SJSA1 (cell line): ENCODE measurements at places on chromosomes 1 and 21. TPM values are rescaled to one million over a fixed set of nuclear protein-coding genes. Genes with fewer than 3 reads are reported as not detected.
A peak's percentile ranks its signal among the peaks of the same experiment; 100 is the strongest.

DNA sequence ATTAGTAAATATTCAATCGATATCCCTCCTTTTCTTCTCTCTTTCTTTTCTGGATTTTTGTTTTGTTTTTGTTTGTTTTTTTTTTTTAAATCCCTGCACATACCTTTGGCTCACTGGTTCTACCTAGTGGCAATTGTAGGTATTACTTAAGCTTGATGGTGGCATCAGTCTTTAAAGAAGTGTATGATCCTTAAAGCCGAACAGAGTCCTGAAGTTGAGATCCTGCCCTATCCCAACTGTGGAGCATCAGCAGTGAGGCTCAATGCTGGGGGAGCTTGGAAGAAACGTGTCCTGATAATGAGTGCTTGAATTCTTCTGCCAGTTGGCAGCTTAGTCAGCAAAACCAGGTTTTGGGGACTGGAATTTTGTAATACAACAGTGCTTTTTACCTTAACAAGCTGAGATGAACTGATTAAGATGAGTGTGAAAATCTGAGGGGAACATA is 60.8 kb downstream of the FASLG start:
- no peak overlapping the region for H3K4me3 ChIP-seq
- H3K36me3 ChIP-seq: no peaks in the 10 kb centered on the region
- DNase-seq: peak; percentile 53
- no peak overlapping the region for H3K27ac ChIP-seq
- H3K4me1 ChIP-seq: peaks cover 3% of the 10 kb centered on the region; the same call in 1 of the 2 replicates

GRCh38 chr1:101313356-101313755 is 76.5 kb downstream of the S1PR1 start:
- no peaks in the 10 kb centered on the region for H3K36me3 ChIP-seq
- H3K4me3 ChIP-seq: no peak overlapping the region
- 0 out of 2 replicates have a peak, but pooled peaks cover 7% of the 10 kb centered on the region for H3K4me1 ChIP-seq

GRCh38 chr1:94884106-94884505 is 42.8 kb downstream of the CNN3 start:
- H3K4me3 ChIP-seq: no peak overlapping the region
- H3K27me3 ChIP-seq: no peaks in the 10 kb centered on the region
- peak; percentile 59 for DNase-seq
- H3K27ac ChIP-seq: peak overlapping the region; percentile 70
- no peaks in the 10 kb centered on the region for H3K36me3 ChIP-seq
- H3K4me1 ChIP-seq: peaks cover 24% of the 10 kb centered on the region

GRCh38 chr21:44303490-44303981 is 3.7 kb downstream of the PFKL start:
- peaks cover 41% of the 10 kb centered on the region for H3K36me3 ChIP-seq
- no peak overlapping the region for H3K4me3 ChIP-seq

GRCh38 chr1:188129856-188130838 is 1301.4 kb downstream of the PLA2G4A start:
- no peaks in the 10 kb centered on the region for H3K36me3 ChIP-seq
- no peak overlapping the region for H3K27ac ChIP-seq
- no peaks in the 10 kb centered on the region for H3K27me3 ChIP-seq
- H3K4me3 ChIP-seq: no peak overlapping the region
- no peak for DNase-seq

GRCh38 chr1:193633093-193633492 is 446.7 kb upstream of the B3GALT2 start:
- H3K4me3 ChIP-seq: no peak overlapping the region
- H3K36me3 ChIP-seq: no peaks in the 10 kb centered on the region
- no peak overlapping the region for H3K27ac ChIP-seq
- H3K4me1 ChIP-seq: no peaks in the 10 kb centered on the region
- no peak for DNase-seq

DNA sequence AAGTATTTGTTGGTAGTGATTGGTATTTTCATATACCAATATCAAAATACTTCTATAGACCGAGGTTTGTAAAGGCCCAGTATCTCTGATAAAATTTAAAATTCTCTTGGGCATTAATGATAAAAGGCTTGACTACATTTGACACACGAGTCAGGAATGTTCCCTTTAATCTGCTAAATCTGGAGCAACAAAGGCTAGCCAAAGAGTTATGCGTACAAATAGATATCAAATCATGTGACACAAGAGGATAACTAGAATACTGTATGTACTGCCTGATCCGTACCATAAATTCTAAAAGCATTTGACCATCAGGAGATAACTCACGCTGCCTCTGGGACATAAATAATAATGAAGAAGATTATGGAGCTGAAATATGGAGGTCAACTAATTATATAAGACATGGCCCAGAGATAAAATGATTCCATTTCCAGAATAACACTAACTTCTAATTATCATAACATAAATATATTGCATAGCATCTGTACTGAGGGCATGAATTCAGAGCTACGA is 64.2 kb upstream of the SH3GLB1 start:
- no peaks in the 10 kb centered on the region for H3K4me1 ChIP-seq
- H3K27me3 ChIP-seq: no peaks in the 10 kb centered on the region
- H3K4me3 ChIP-seq: no peak overlapping the region
- H3K27ac ChIP-seq: no peak overlapping the region
- no peaks in the 10 kb centered on the region for H3K36me3 ChIP-seq

DNA sequence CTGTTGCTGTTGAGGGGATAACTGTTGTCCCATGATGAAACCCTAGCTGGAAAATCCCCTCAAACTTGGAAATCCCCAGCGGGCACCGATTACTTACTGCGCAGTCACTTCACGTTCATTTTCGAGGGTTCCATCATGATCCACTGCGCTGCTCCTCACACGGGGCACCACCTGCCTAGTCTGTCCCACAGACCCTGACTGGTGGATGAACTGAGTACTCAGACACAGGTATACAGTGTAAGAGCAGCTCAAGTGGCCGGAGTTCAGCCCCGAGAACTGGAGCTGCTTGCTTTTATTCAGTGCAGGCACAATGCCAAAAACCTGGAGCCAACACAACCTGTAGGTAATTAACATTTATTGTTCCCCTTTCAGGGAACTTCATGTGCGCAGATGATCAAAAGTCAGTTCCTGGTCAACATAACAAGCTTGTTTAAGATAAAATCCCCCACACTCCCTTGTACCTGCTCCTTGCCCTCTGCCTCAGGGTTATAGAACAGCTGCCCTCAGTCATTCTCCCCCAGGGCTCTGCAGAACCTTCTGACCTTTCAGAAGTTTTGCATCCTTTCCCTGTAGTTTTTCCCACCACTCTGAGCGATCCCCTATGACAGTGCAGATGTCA is 46.5 kb upstream of the PRELP start:
- H3K4me1 ChIP-seq: peaks cover 13% of the 10 kb centered on the region
- DNase-seq: no peak
- no peak overlapping the region for H3K27ac ChIP-seq

GRCh38 chr1:179599623-179600249 is 8.1 kb downstream of the TDRD5 start:
- H3K36me3 ChIP-seq: no peaks in the 10 kb centered on the region
- H3K27me3 ChIP-seq: peaks cover 5% of the 10 kb centered on the region; the same call in 1 of the 2 replicates
- H3K27ac ChIP-seq: no peak overlapping the region
- no peaks in the 10 kb centered on the region for H3K4me1 ChIP-seq
- DNase-seq: peak; percentile 10

LYPD8 gene
- total RNA-seq: not detected in 2 replicates

DNA sequence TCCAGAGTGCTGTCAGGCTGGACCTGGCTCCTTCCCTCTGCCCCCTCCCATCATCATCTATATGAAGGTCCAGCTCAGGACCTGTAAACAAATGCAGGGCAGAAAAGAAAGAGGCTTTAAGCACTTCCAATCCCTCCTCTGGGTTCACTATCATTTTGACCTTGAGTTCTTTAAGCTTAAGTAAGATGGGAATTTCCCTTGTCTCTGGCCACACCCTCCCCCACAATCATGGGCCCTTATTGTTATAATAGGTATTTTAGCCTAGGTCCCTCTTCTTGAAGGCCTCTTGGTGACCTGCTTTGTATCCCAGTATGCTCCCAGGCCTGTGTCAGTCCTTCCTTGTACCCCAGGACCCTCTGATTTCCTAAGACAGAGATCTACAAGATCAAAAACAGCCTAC is 45.1 kb upstream of the EPS15 start:
- DNase-seq: no peak
- peaks cover 31% of the 10 kb centered on the region for H3K4me1 ChIP-seq
- no peaks in the 10 kb centered on the region for H3K36me3 ChIP-seq
- no peaks in the 10 kb centered on the region for H3K27me3 ChIP-seq
- H3K4me3 ChIP-seq: no peak overlapping the region
- H3K27ac ChIP-seq: no peak overlapping the region

DNA sequence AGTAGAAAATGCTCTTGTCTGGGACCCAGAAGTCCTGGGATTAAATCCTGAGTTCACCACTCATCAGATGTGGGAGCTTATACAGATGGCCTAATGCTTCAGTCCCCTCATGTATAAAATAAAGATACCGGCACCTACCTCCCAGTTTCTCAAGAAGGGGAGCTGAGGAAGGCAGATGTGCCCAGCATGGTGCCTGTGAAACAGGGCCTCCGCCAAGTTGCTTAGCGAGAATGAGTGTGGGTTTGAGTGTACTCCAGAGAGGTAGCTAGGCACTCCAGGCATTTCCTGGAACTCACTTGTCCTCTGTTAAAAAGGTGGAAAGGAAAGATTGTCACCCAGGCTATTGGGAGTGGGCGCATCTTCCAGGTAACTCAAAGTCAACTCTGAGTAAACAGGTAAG is 37.8 kb downstream of the IER5 start:
- no peak overlapping the region for H3K27ac ChIP-seq
- H3K4me3 ChIP-seq: no peak overlapping the region
- peaks cover 16% of the 10 kb centered on the region for H3K4me1 ChIP-seq
- DNase-seq: no peak
- H3K27me3 ChIP-seq: no peaks in the 10 kb centered on the region
- no peaks in the 10 kb centered on the region for H3K36me3 ChIP-seq

DNA sequence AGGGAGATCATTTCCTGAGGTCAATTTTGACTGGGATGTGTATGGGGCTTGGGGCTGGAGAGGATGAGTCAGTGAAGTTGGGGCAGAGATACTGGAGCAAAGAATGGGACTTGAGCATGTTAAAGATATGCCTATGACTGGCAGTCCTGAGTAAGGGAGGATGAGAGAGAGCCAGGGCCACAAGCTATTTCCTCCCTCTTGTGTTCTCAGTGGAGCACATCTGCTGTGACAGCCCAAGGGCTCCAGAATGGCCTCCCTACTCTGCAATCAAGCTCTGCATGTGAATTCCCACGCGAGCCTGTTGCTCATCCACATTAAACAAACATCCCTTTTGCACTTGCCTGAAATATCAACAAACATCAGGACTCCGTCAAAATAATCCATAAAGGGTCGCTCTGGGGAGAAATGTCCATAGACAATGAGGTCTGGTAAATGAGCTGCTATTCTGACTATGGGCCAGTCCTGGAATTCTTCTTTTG is 9.2 kb downstream of the ADCY10 start:
- peak overlapping the region; percentile 16; the same call in 1 of the 2 replicates for H3K27ac ChIP-seq
- no peaks in the 10 kb centered on the region for H3K36me3 ChIP-seq
- H3K4me1 ChIP-seq: peaks cover 16% of the 10 kb centered on the region
- H3K4me3 ChIP-seq: no peak overlapping the region
- no peaks in the 10 kb centered on the region for H3K27me3 ChIP-seq
- peak; percentile 78 for DNase-seq

DNA sequence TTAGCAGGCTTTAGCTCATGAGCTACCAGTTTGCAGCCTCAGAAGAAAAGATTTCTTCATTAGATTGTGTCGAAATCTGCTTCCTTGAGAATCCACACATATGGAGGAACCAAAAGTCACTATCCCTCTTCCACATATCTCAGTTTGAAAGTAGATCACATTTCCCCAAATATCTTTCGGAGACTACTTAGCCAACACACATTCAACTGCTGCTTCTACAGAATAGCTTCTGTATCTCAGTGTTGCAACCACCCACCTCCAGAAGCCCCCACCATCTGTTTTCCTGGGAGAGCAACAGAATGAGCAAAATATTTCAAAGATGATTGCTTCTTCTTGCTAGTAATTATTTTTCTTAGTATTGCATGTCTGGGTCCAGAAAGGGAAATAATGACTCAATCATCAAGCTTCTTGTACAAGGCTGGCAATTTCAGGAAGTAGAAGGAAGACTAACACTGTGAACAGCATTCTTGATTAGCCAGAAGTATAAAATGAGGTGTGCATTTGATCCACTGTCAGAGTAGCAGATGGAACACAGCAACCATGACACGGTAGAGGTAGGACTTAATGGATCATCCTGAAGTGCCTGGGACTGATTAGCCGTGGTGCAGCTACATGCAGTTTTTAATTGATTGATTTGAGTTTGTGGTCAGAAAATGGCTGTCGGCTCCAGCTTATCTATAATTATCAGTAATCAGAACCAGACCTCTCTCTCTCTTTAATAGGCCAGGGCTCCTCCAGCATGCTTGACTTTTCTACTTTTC is 24.9 kb downstream of the ZC3H11B start:
- no peaks in the 10 kb centered on the region for H3K36me3 ChIP-seq
- DNase-seq: no peak
- no peak overlapping the region for H3K27ac ChIP-seq
- no peaks in the 10 kb centered on the region for H3K4me1 ChIP-seq
- no peaks in the 10 kb centered on the region for H3K27me3 ChIP-seq
- no peak overlapping the region for H3K4me3 ChIP-seq

- H3K4me1 ChIP-seq: no peaks in the 10 kb centered on the region
- no peak overlapping the region for H3K27ac ChIP-seq
- no peaks in the 10 kb centered on the region for H3K36me3 ChIP-seq
- no peak for DNase-seq
- H3K4me3 ChIP-seq: no peak overlapping the region
Observed at GRCh38 chr1:90707363-90707710, 9.8 kb downstream of the BARHL2 start.
